ENCODE measurements at places on chromosomes 2 and 18.
A peak's percentile ranks its signal among the peaks of the same experiment; 100 is the strongest.

- DNase-seq, result peak; percentile 75
Observed at GRCh38 chr2:1591978-1592907, 152.1 kb downstream of the PXDN start.

DNA sequence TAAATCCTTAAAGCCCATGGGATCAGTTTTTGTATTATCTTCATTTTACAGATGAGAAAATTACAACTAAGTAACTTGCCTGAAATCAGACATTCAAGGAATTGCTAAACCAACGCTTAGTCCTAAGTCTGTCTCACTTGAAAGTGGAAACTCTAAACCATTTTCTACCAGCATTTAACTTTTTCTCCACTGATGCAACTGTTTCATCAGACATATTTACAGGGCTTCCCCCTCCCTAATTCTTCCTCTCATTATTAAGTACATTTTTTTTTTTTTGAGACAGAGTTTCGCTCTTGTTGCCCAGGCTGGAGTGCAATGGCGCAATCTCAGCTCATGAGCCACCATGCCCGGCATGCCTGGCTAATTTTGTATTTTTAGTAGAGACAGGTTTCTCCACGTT, 88.6 kb downstream of the ACVR1C start:
- no peak for DNase-seq

GRCh38 chr18:57430079-57431001, 4.8 kb upstream of the ONECUT2 start:
- DNase-seq, result no peak

- no peak for DNase-seq
Observed at GRCh38 chr18:22168360-22168921, 948 bp upstream of the GATA6 start.

- no peak for DNase-seq
Observed at GRCh38 chr2:5990086-5990485, 297.9 kb downstream of the SOX11 start.

GRCh38 chr18:23284629-23285028, 149.3 kb downstream of the CABLES1 start:
- no peak for DNase-seq

DNA sequence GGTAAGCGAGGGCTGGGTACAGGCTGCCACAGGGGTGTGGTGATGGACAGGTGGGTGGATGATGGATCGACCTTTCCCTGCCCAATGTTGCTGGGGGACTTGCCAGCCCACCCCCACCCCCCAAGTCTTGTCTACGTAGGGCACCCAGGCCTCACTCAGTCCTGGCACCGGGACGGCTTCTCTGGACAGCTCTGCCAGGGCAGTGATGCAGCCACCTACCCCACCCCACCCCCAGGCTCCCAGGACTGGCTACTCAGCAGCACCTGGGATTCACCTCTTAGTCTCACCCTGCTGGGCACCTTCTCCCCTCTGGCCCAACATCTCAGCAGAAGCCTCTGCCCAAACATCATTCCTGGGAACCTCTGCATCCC, 55.7 kb downstream of the ANKMY1 start:
- no peak for DNase-seq

- peak; percentile 23 for DNase-seq
Observed at GRCh38 chr2:75186821-75187220, 12.5 kb downstream of the TACR1 start.

- no peak for DNase-seq
Observed at GRCh38 chr18:11324510-11324909, 175.1 kb upstream of the PIEZO2 start.

Measured in NCI-H446 treated with DMSO at 0.1 percent for 48 hours (cell line).